ENCODE measurements at places on chromosomes 16 and 17.

DNA sequence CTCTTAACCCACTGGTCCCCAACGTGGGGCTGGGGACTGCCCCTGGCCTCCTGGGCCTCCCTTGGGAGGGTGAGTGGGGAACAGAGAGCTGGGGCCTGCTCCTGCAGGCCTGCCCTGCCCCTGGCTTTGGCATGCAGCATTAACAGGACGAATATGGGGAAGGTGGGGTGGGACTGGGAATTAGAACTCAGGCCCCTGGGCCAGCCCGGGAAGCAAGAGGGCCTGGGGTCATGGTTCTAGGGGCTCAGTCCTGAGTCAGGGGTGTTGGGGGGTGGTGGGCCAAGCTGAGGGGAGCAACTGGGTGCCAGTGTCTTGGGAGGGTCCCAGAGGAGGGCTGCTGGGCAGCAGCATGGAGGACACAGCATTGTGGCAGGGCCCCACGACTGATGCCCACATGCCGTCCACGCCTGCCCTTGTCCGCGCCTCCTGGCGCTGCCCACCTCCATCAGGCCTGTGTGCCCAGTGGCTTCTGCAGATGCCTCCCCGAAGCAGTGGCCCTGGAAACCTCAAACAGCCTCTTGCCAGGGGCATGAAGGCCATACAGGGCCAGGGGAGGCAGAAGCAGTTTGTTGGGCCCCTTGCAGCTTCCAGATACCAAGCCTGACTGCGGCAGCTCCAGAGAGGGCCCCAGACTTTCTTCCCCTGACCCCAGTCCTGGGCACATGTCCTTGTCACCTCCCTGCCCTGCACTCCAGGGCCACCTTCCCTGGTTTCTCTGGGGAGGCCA is 4.8 kb downstream of the MAP2K3 start:
- DNase-seq, result no peak

DNA sequence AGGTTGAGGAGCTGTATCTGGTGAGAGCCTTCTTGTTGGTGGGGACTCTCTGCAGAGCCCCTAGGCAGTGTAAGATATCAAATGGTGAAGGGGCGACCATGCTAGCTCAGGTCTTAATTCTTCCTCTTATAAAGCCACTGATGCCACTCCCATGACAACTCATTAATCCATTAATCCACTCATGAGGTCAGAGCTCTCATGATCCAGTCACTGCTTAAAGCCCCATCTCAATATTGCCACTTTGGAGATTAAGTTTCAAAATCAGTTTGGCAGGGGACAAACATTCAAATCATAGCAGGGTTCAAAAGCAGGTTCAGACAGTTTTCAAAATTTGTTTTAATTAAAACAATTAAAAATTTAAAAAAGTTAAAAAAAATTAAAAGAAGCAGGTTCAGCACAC is 13.1 kb upstream of the SPECC1 start:
- no peak for DNase-seq

- no peak for DNase-seq
Measured at GRCh38 chr17:35765086-35765710, 4.5 kb downstream of the C17orf50 start.

GRCh38 chr16:57791893-57792461 is 10.3 kb downstream of the KIFC3 start:
- DNase-seq, result no peak

DNA sequence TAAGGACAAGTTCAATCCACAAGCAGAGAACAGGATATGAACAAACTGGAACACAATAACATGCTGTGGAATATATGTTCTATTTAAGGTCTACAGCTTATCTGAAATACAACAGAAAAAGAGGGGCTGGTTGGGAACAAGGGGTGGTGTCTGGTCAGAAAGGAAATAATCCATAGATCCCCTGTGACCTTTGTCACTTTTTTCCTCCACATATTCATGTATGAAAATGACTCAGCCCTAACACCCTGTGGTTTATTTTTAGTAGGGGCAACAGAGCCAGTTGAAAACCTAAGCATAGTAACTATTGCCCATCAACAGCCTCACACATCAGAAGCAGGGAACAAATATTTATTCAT is 12.3 kb upstream of the SPAG9 start:
- no peak for DNase-seq

DNA sequence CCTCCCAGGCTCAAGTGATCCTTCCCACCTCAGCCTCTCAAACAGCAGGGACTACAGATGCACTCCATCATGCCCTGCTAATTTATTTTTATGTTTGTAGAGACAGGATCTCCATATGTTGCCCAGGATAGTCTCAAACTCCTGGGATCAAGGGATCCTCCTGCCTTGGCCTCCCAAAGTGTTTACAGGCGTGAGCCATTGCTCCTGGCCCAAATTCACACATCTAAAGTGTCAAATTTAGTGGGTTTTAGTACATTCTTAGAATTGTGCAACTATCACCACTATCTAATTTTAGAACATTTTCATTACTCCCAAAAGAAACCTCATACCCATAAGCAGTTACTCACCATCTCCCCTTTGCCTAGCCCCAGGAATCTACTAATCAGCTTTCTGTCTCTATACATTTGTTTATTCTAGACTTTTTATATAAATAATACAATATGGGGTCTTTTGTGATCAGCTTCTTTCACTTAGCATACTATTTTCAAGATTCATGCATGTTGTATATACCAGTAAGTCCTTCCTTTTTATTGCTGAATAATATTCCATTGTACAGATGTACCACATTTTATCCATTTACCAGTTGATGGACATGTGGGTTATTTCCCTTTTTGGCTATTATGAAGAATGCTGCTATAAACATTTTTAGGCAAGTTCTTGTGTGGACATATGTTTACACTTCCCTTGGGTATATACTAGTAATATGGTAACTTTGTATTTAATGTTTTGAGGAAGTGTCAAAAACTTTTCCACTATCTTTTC is 25.1 kb upstream of the ITGA2B start:
- no peak for DNase-seq

DNA sequence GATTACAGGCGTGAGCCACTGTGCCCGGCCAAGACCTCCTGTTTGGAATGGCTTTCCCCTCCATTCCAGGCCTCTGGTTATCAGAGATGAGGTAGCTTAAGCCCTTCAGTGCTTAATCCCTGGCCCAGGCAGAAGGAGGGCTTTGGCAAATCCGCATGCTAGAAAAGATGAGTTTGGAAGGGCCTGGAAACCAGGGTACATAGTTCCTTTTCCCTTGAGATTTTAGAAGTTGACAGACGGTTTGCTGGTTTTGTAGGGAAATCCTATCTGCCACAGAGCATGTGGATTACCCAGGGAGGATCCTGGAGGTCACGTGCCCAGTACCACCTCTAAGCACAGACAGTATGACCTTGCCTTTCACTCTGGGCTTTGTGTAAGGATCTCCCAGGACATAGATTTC is 114.7 kb upstream of the CACNG3 start:
- DNase-seq, result no peak

DNA sequence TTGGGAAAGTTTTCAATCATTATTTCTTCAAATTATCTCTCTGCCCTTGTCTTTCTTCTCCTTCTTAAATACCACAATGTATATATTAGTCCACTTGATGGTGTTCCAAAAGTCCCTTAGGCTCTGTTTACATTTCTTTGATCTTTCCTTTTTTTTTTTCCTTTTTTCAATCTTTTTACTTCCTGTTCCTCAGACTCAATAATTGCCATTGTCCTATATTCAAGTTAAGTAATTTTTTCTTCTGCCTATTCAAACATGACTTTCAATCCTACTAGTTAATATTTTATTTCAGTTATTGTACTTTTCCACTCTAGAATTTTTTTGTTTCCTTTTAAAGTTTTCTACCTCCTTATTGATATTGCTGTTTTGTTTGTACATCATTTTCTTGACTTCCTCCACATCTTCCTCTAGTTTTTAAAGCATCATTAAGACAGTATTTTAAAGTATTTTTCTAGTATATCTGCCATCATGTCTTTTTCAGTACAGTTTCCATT is 15.8 kb upstream of the UQCRC2 start:
- DNase-seq, result no peak

DNA sequence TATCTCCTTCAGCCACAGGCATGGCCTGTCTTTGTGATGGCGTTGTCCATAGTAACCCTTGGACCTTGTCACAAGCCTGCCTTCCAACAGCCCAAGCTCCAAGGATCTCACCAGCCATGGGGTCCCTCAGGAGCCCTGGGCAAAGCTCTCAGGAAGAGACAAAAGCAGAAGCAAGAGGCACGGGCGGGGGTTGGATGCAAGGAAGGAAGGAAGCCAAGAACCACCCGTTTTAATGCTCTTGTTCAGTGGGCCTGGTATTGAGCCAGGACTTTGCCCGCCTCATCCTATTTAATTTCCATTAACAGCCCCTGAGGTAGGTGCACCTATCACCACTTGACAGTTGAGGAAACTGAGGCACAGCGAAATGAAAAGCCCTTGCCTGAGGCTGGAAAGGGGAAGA is 32.3 kb upstream of the GOSR2 start:
- DNase-seq, result no peak

DNA sequence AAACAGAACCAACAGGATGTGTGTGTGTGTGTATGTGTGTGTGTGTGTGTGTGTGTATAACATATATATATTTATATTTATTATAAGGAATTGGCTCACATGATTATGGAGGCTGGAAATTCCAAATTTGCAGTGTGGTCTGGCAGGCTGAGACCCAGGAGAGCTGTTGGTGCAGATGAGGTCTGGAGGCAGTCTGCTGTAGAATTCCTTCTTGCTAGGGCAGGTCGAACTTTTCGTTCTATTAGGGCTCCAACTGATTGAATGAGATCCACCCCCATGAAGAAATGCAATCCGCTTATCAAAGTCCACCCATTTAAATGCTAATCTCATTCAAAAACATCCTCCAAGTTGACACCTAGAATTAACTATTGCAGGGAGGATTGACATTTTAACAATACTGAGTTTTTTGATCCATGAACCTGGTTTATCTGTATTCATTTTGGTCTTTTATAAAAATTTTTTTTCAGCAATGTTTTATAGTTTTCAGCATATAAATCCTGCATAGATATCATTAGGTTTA is 85.0 kb downstream of the CYLD start:
- DNase-seq, result no peak

DNA sequence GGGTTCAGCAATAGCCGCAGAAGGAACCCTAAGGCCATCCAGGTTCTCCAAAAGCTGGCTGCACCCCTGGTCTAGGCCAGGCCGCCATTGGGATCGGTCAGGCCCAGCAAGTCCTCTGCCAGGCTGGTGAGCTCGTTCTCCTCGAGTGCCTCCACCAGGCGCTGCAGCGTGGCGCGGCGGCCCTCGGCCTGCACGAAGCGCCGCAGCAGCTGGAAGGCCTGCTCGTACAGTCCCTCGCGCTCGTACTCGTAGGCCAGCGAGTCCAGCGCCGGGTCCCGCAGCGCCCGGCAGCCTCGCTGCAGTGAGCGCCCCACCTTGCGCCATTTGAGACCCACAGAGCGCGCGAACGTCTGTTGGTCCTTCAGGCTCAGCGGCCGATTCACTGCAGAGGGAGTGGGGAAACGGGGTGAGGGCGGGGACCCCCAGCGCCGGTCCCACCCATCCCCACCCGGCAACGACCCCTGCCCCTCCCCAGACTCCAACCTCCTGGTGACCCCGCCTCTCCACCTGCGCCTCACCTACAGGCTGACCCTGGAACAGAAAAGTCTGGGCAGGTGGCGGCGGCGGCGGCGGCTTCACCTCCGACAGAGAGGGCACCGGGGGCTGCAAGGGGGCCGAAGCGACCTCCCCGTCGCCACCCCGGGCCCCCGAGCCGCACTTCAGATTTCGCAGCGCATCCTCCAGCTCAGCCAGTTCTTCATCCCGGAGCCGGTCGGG is 3.9 kb upstream of the B3GNT9 start:
- DNase-seq, result no peak

GRCh38 chr17:74873874-74874614 is 1.2 kb upstream of the FDXR start:
- no peak for DNase-seq

GRCh38 chr16:81313701-81314602 is 810 bp upstream of the GAN start:
- no peak for DNase-seq

- no peak for DNase-seq
Measured at GRCh38 chr17:67051155-67051538, 6.8 kb downstream of the CACNG1 start.
